ENCODE measurements at places on chromosomes 5 and 9.

DNA sequence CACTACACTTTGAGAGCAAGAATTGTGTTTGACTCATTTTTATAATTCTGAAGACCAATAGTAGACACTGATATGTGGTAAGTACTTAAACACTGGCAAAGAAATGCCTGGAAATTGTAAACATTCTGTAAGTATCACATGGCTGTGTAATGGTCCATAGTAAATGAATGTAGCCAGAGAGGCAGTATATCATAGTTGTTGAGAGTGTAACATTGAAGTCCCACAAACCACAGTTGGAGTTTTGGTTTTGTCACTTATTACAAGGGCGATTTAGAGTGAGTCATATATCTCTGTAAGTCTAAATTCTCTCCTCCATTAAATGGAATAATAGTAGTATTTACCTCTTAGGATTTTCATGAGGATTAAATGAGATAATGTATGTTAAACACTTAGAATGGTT, 181.1 kb upstream of the MEF2C start:
- no peak for DNase-seq

DNA sequence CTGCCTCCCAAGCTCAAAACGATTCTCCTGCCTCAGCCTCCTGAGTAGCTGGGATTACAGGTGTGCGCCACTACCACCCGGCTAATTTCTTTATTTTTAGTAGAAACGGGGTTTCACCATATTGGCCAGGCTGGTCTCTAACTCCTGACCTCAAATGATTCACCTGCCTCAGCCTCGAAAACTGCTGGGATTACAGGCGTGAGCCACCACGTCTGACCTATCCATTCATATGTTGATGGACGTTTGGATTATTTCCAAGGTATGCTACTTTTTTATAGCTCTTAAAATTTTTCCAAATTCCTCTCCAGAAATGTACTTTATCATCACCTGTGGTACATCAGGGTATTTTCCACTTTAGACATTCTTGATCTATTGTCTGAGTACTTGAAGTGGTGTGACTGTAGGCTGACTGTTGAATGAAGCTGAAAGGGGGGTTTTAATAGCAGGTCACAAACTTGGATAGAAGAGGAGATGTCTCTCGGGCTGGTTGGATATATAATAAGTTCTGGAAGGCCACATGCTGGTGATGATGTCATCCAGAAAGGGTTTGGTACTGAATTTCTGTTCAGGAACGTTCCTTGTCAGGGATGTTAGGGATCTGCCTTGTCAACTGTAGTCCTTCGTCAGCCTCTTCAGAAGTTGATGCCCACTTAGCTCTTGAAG, 7.4 kb downstream of the CTNNA1 start:
- no peak for DNase-seq

GRCh38 chr9:126700296-126700695, 86.6 kb downstream of the LMX1B start:
- no peak for DNase-seq

GRCh38 chr5:154465169-154465568, 12.9 kb downstream of the HAND1 start:
- no peak for DNase-seq

DNA sequence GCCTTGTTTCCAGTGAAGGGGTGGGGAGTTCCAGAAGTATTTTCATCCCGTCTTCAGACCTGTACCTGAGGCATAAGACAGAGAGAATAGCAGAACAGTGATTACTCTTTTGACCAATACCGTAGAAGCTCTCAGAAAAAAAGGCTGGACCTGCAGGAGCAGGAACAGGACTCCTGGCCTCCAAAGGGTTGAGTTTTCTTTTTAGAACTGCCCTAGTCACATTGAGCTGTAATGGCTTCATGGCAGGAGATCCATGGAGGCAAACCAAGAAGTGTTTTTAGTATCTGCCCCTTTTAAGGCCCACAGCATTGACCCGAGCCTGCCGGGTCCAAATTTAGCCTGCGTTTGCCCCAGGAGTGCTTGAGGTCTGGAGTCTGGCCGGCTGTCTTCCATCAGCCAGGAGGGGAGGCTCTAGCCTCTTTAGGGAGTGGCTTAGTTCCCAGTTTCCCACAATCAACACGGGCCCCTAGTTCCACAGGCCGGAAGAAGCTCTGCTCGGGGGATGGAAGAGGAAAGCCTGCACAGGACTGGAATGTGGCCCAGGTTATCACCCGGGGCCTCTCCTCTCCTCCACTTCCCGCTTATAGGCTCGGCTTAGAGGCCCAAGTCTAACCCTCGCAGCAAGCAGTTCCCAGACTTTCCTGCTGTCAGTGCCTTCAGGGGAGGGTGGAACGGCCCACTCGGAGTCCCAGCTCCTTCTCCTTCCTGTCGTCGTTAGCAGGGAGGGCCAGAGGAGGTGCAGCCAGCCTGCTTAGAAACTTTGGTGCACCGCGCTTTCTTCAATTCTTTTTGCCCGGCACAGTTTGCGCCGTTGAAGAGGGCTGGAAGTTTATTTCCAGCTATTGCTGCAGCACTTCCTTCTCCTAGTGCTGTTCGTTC, 80.7 kb downstream of the C9orf152 start:
- DNase-seq: no peak

GRCh38 chr5:51582871-51583394, 199.7 kb downstream of the ISL1 start:
- no peak for DNase-seq

GRCh38 chr5:139636975-139637408, 11.2 kb upstream of the CXXC5 start:
- peak; percentile 60 for DNase-seq

- DNase-seq: peak; percentile 19
These were observed 77.7 kb downstream of the DNAH5 start for GRCh38 chr5:13866792-13867191.

- DNase-seq: no peak
These were observed 109.9 kb upstream of the EMB start for GRCh38 chr5:50550993-50551392.

DNA sequence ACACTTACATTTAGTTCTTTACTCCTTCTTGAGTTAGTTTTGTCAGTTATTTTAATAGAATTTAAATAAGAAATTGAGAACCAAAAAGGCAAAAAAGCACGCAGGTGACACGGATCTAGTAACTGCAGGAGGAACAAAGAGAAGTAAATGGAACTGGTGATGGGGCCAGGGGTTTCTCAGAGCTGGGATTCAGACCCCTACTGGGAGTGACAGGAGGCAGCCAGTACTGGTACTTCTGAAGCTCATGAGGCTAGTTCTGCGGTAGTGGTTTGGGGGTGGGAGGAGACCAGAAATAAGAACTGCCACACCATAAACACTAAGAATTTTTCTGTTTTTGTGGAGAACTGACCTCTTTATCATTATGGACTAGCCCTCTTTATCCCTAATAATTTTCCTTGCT, 48.2 kb downstream of the OXCT1 start:
- DNase-seq: no peak

DNA sequence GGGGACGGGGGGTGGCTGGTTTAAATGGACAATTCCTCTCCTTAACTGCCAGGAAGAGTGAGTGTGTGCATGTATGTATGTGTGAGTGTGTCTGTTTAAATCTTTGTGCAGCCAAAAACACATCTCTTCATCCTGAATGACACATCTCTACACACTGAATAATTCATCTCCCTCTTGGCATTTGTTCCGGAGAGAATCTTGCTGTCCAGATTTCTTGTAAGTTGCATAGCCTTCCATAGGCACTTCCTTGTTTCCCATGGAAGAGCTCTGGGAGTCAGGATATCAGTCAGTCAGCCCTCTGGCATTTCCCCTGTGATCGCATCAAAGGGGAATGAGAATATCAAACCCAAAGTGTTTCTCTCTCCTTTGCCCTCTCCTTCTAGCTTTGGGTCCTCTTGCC, 74.7 kb downstream of the WWC1 start:
- no peak for DNase-seq

DNA sequence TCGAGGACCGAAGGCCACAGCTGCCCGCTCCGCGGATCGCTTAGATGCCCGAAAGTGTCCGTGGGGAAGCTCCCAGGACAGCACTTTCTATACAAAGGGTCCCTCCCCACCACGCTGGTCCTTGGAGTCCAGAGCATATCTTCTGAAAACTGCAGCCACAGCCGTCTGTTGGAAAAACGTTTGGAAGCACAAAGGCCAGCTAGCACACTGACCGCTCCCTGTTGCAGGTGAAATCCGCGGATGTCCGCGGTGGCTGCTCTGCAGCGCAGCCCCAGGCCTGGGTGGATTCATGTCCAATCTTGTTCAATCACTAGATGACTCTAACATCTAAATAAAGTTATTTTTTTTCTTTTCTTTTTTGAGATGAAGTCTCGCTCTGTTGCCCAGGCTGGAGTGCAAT, 32.8 kb upstream of the FANCC start:
- DNase-seq: no peak

- no peak for DNase-seq
These were observed 177.0 kb upstream of the MVB12B start for GRCh38 chr9:126149661-126150060.

DNA sequence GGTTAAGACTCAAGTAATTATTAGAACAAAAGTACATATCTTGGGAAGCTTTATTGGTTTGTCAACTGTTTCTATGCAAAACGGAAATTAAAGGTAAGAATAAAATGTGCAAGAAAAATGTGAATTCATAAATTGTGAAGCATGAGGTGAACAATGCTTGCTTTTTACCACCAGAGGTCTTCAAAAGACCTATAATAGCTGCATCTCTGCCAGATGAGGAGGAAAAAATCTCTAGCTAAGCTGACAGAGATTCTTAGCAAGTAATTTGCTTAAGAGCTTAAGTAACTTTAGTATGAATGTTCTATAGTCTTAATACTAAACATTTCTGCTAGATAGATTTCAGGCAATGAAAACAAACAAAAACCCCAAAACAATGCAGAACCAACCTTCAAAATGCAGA, 54.1 kb downstream of the MRPS30 start:
- DNase-seq: no peak

DNA sequence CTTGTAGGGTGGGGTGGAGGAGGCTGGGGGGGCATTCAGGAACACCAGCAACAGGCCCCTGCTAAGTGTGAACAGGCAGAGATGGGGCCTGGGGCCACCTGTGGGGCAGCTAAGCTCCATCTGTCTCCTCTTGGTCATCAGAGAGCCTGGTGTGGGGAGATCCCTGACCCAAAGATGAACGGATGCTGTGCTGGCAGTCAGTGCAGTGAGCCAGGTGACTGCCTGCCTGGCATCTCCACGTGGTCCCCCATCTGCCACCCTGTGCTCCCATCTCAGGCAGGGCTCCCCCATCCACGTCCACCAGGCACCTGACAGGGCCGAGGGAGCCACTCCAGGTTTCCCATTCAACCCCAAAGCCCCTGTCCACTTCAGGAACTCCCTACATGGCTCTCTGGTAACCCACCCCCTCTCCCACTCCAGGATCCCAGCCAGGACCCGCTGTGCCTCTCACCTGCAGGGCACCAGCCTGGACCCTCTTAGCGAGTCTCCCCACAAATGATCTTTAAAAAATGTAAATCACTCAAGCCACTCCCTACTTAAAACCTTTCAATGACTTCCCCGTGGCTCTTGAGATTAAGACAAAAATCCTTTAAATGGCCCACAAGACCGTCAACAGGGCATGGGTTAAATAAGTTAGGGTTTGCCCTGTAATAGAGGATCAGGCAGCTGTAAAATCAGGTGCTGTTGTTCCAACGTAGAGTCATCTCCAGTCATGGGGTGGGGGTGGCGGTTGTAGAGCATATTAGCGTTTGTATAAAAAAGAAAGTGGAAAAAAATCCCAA, 60.8 kb downstream of the LMX1B start:
- DNase-seq: no peak

DNA sequence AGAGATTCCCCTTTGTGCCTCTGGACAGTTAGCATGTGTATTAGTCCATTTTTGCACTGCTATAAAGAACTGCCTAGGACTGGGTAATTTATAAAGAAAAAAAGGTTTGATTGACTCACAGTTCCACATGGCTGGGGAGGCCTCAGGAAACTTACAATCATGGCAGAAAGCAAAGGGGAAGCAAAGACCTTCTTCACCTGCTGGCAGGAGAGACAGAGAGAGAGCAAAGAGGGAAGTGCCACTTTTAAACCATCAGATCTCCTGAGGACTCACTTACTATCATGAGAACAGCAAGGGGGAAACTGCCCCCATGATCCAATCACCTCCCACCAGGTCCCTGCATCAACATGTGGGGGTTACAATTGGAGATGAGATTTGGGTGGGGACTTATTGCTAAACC, 6.0 kb downstream of the CFAP90 start:
- no peak for DNase-seq

- DNase-seq: no peak
These were observed 238.6 kb upstream of the ADAMTSL1 start for GRCh38 chr9:18235181-18235908.

GRCh38 chr9:78150312-78150982, 85.4 kb upstream of the CEP78 start:
- no peak for DNase-seq

DNA sequence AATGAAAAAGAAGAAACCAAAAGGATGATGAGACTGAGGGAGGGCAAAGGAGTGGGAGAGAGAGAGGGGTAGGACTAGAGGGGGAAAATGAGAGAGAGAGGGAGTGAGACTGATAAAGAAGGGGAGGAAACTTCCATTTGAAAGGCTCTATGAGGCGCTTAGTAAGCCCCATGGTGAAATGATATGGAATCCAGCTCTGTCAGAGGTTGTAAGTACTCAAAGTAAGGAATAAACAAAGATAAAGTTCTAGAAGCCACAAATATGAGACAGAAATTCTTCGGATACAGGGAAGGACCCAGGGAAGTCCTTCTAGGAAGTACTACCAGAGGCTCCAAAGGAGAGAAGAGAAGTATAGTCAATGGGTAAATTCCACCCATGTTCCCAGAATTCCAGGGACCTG, 21.7 kb upstream of the VLDLR start:
- no peak for DNase-seq

GRCh38 chr5:89080467-89081116, 197.6 kb upstream of the MEF2C start:
- DNase-seq: no peak

DNA sequence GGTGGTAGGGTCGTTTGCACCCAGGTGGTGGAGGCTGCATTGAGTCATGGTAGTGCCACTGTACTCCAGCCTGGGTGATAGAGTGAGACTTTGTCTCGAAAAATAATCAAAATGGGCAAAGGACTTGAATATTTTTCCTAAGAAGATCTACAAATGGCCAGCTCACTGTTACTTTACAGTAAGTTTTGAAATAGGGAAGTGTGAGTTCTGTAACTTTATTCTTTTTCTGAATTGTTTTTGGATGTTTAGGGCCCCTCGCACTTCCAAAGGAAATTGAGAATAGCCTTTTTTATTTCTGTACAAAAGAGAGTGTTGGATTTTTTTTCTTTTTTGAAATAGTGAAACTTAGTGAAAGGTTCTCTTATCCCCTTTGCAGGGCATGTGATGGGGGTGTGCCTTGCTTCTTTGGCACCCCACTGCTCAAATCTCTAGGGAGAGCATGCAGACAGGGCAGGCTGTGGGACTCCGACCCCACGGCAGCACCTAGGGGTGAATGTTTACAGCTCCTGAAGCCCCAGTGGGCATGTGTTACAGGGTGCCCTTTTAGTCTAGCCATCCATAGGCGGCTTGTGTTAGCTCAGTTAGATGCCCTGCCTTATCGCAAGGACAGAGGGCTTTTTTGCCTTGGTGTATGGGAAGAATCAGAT, 33.3 kb downstream of the GPBP1 start:
- no peak for DNase-seq

GRCh38 chr9:129665389-129665775, at the start of gene PRRX2:
TSS of gene PRRX2 (plus strand) at chr9:129665647. CDS start at chr9:129665868, 221 bp downstream.
- DNase-seq: peak; percentile 69

- peak; percentile 80 for DNase-seq
These were observed 29.9 kb downstream of the CSF2 start for GRCh38 chr5:132103332-132103951.
